Astrocyte of the spinal cord (primary cell): ENCODE measurements at places on chromosomes 3 and 15.
A peak's percentile ranks its signal among the peaks of the same experiment; 100 is the strongest.

- DNase-seq, result peak; percentile 80
Measured at GRCh38 chr3:149151843-149152242, 22.4 kb downstream of the HPS3 start.

DNA sequence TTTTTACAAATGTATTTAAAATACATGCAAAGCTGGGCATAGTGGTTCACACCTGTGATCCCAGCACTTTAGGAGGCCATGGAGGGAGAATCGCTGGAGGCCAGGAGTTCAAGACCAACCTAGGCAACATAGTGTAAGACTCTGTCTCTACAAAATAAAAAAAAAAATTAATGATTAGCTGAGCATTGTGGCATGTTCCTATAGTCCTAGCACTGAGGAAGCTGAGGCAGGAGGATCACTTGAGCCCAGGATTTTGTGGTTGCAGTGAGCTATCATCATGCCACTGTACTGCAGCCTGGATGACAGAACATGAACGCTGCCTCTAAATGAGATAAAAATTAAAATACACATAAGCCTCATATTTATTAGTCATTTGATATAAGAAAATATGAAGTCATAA lies 142.8 kb downstream of the TCF12 start:
- DNase-seq, result no peak

- no peak for DNase-seq
Measured at GRCh38 chr3:23076437-23076836, 126.7 kb upstream of the UBE2E2 start.

DNA sequence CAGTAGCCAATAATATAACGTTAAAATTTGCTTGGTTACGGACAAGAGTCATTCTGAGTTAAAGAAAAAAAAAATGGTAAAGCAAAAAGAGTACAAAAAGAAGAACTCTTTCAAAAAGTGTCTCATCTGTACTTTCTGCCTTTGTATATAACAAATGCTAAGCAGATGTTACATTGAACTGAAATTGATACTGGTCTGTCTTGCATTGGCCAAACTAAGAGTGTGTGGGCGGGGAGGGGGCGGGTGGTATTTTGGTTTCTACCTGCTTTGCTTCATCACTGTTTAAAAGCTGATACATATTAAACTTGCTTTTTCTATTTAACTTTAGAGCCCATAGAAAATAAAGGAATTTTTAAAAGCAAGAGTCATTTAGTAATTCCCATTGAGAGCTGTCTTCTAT lies 215.0 kb upstream of the THBS1 start:
- DNase-seq, result no peak

DNA sequence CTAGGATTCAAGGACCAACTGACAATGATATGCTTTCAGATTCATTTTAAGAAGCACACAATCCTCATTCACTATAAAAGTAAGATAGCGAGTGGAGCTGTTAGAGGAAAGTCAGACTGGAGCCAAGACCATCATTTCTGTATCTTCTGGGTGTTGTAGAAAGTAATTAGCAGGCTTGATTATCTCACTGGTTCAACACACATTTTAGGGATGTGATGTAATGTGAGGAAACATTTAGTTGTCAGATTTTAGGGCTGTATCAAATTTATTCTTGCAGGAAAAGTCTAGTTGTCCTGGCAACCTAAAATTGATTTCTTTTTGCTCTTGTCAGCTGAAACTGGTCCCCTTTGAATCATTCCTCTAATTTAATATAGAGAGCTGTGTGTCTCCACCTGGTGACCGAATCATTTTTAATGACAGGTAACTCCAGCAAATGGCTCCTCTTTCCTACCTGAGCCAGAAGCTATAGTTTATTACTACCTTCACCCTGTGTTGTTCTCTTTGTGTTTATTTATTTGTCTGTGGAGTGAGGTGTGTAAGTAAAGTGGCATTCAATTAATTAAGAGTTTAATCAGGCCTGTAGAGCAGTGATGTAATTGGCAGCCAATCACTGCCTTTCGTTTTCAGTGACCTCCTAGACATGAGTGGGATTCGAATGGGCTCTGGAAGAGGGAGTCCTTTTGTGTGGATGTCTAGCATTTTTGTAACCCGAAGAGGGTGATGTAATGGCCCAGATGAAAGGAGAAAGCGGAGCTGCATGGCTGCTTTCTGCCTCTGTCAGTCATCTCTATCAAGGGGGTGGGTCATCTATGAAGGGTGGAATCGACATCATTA lies 125.8 kb downstream of the LPP start:
- peak; percentile 24 for DNase-seq

- DNase-seq, result peak; percentile 43
Measured at GRCh38 chr3:114404590-114404989, 110.8 kb downstream of the TIGIT start.

DNA sequence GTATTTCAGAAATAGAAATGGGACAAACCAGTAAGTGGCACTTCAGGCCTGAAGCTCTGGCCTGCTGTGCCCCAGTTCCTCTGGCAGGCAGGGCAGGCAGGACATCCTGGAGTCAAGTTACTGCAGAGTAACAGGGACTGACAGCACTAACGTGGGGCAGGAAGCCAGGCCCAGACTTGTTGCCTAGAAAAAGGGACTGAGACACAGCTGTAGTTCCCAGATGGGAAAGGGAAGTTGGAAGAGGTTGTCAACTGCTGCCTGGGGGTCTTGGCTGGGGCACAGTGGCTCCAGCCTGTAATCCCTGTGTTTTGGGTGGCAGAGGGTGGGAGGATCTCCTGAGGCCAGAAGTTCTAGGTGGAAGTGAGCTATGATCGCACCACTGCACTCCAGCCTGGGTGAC lies 171.9 kb downstream of the FMN1 start:
- DNase-seq, result peak; percentile 60

DNA sequence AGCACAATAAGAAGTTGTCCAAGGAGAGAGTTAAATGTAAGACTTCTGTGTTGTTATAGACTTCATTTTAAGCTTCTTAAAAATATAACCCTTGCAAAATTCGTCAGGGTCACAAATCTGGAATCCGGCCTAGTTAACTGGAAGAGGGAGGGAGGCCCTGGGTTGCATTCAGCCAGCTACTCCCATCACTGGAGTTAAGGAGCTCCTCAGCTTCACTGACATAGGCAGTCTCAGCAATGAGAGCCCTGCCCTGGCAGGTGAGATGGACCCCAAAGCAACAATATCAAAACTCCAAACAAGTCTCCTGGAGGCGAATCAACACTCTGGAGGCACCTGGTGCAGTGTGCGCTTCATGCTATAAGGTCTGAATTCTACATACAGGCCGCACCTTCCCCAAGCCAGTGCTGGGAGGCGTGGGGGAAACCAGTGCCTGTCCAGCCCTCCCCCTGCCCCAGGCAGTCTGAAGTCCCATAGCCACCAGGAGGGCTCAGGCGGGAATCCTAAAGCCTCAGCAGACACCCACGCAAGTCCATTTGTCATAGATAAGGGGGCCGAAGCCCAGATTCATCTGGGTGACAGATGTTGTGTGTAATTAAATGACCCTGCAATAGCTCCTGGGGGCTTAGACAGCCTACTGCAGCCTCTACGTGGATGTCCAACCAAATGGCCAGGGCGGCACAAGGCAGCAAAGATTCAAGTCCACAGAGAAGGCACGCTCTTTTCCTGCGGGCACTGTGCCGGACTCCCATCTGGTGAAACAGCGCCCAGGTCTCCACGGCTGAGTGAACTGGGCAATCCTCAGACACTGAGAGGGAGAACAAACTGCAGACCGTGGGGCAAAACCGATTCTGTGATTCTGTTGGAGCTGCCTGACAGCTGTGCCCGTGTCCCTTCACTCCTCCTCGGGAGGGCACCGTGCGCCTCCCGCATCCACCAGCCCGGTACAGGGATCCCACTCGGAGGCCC lies 64.9 kb downstream of the ATP10A start:
- DNase-seq, result no peak

- no peak for DNase-seq
Measured at GRCh38 chr3:14787630-14788029, 31.1 kb upstream of the FGD5 start.

DNA sequence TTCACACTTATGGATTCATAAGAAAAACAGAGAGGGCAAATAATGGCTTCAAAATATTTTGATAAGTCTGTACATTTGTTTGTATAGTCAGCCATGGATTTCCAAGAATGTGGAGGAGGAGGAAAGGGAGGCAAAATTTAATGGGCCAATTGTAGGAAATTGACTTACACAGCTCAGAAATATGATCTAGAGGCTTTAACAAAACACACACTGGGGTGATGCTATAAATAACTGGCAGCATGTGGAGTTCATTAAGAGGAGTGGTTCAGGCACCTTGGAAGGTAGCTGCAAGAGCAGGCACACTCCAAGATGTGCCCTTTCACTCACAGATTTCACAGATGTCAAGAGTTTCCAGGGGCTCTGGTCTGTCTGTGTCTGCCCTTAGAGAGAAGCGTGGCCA lies 193.4 kb upstream of the RASGRP1 start:
- peak; percentile 82 for DNase-seq

- DNase-seq, result no peak
Measured at GRCh38 chr3:126113733-126114442, 30.0 kb upstream of the SLC41A3 start.

- peak; percentile 99 for DNase-seq
Measured at GRCh38 chr3:130111185-130111864, 29.7 kb downstream of the ALG1L2 start.

GRCh38 chr3:131402391-131403039 lies 20.9 kb downstream of the NUDT16 start:
- peak; percentile 56 for DNase-seq

DNA sequence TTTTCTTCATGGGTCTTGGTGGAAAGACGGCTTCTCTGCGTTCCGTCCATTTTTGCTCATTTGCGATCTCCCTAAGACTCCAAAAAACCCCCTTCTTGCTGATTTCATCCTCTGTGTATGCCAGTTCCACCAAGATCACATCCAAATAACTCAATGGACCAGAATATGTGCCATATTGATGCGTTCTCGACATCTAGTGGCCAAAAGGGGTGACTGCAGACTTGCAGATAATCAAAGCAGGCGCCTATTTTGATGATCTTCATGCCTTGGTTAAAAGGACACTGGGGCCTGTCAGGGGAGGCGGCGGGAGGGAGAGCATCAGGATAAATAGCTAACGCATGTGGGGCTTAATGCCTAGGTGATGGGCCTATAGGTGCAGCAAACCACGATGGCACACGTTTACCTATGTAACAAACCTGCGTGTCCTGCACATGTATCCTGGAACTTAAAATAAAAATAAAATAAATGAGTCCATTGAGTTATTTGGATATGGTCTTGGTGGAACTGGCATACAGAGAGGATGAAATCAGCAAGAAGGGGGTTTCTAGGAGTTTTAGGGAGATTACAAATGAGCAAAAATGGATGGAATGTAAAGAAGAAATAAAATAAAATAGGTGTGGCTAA lies 104.2 kb upstream of the RAD18 start:
- DNase-seq, result peak; percentile 64

GRCh38 chr3:187740421-187741399 lies 4.6 kb downstream of the BCL6 start:
- DNase-seq, result peak; percentile 78

DNA sequence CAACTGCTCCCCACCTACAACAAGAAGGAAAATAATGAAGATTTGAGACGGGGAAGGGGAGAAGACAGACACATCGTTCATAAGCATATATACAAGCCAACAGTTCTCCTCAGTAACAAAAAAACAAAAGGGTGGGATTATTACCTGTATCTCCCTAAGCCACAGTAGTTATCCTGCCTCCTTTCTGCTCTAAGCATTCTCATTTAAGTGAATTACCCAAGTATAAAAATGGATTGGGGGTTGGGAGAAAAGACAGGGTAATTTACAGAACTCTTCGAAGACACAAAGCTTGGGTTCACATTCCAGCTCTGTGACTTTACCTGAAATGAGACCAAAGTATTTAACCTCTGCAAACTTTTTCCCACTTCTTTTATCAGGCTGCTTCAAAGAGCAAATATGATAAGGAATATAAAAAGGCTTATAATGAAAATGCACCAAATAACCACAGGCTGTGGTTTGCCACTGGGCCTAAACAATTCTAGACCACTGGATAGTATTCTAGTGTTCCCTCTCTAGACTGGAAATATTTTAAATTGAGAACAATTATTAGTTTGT lies 64.4 kb downstream of the UACA start:
- DNase-seq, result no peak

DNA sequence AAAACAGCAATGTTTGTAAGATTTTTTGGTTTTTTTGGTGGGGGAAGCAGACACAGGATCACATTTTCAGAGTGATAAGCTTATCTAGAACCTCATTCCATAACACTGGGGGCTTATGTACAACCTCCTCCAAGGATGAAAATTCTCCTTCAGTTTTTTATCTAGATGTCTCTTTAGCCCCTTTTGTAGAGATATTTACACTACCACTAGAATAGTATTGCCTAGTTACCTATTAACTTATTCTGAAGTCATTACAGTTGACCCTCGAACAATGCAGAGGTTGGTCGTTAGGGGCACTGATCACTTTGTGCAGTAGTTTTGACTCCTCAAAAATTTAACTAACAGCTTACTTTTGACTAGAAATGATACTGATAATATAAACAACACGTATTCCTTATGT lies 32.8 kb downstream of the IFT57 start:
- no peak for DNase-seq

- DNase-seq, result no peak
Measured at GRCh38 chr3:32316976-32317375, 74.7 kb upstream of the CMTM7 start.

GRCh38 chr3:117226932-117227331 lies 517.4 kb downstream of the TUSC7 start:
- DNase-seq, result no peak

- peak; percentile 91 for DNase-seq
Measured at GRCh38 chr15:81327516-81327915, 3.6 kb upstream of the STARD5 start.

DNA sequence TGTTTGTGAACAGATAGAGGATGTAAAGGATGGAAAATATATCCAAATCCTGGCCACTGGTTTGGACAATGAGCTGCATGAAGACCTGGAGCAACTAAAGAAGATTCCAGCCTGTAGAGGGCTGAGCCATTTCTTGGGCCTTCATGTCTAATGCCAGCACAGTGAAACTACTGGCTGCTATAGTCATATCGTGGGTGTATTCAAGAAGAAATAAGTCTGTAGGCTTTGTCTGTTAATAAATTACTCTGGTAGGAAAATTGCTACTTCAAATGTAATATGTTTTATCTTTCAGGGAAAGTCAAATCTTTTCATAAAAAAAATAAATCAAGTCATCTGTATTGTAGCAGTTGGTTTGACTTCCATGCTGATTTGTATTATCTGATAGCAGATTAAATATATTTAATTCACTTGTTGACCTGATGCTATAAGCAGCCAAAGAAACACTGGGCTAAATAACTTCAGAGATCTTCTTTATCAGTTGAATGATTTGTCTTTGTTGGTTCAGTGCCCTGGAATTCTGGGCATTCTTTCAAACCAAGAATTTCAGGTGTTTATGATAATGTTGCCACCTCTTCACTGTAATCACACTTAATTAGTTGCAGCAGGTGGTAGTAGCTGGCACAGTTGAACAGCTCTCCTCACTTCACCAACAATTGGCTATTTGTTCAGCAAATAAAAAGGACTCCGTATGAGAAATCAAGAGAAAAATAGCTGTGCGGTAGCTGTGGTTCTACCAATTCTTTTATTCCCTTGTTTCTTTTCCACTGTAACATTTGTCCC lies 1109.5 kb downstream of the NSUN3 start:
- DNase-seq, result no peak

DNA sequence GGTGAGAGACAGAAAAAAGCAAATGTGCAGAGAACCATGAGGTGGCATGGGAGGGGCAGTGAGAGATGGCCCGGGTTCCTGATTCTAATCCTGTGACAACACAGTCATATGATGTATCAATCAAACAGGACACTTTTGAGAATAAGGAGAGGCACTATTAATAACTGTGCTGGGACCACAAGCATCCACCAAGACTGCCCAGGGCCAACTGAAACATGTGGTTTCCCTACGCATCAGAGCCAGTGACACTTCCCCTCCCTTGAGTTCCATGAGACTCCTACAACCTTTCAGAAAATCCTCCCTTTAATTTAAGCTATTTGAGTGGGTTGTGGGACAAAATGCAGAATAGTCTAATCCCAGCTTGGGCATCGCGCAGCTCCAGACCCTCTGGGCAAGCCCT lies 17.4 kb downstream of the SH3BP5 start:
- no peak for DNase-seq
